ENCODE measurements at places on chromosomes 5 and 9. TPM values are rescaled to one million over a fixed set of nuclear protein-coding genes. Genes with fewer than 3 reads are reported as not detected.

INSYN2B gene
- 52.3 TPM for total RNA-seq

ENHO gene
- total RNA-seq: 0.29 TPM

PGGT1B gene
- 14.0 TPM for total RNA-seq

PCDH12 gene
- 55.6 TPM for total RNA-seq

FBP2 gene
- total RNA-seq: not detected

CARD6 gene
- 45.8 TPM for total RNA-seq

NCS1 gene
- 42.4 TPM for total RNA-seq

QRFP gene
- total RNA-seq: not detected

GDF9 gene
- total RNA-seq: 0.33 TPM

DMRT3 gene
- total RNA-seq: not detected

NANS gene
- total RNA-seq: 79.4 TPM

C9orf72 gene
- 8.2 TPM for total RNA-seq

LOX gene
- 41.8 TPM for total RNA-seq

CYLC2 gene
- not detected for total RNA-seq

DBH gene
- not detected for total RNA-seq

RETREG1 gene
- total RNA-seq: not detected

OR1K1 gene
- not detected for total RNA-seq

SLC4A9 gene
- not detected for total RNA-seq

GPX3 gene
- total RNA-seq: 2.3 TPM

SLC6A19 gene
- not detected for total RNA-seq

KCNV2 gene
- not detected for total RNA-seq

FOXI1 gene
- total RNA-seq: under 0.01 TPM

AQP7 gene
- 0.19 TPM for total RNA-seq

FAT2 gene
- under 0.01 TPM for total RNA-seq

TAS2R1 gene
- not detected for total RNA-seq

ANKH gene
- total RNA-seq: 10.8 TPM

NTNG2 gene
- 0.10 TPM for total RNA-seq

TAF11L10 gene
- not detected for total RNA-seq

DOK3 gene
- total RNA-seq: 3.3 TPM

AGXT2 gene
- total RNA-seq: not detected

ZNF366 gene
- total RNA-seq: 18.2 TPM

LRRC19 gene
- not detected for total RNA-seq

NAIP gene
- 3.4 TPM for total RNA-seq

PHYHD1 gene
- 0.19 TPM for total RNA-seq

SETX gene
- 71.5 TPM for total RNA-seq

ARL14EPL gene
- 0.67 TPM for total RNA-seq

DAPK1 gene
- total RNA-seq: 49.6 TPM

SPATA31D4 gene
- not detected for total RNA-seq

TMEM232 gene
- total RNA-seq: 0.67 TPM

TPPP gene
- total RNA-seq: under 0.01 TPM

SAPCD2 gene
- 14.7 TPM for total RNA-seq

DELE1 gene
- 75.1 TPM for total RNA-seq

BARHL1 gene
- total RNA-seq: not detected

MLANA gene
- total RNA-seq: not detected

All from vein endothelial cell (primary cell).